ENCODE measurements at places on chromosomes 11 and 22. TPM values are rescaled to one million over a fixed set of nuclear protein-coding genes. Genes with fewer than 3 reads are reported as not detected.

The PDGFD gene
- total RNA-seq: 97.0 TPM

- H3K4me3 ChIP-seq: no peak overlapping the region
- H3K27ac ChIP-seq: no peak overlapping the region
- no peaks in the 10 kb centered on the region for H3K36me3 ChIP-seq
- no peaks in the 10 kb centered on the region for H3K27me3 ChIP-seq
- no peak for DNase-seq
- peaks cover 6% of the 10 kb centered on the region for H3K4me1 ChIP-seq
Observed at GRCh38 chr11:39992551-39992950, 1466.9 kb downstream of the LRRC4C start.

The MIOX gene
- not detected for total RNA-seq

- H3K4me1 ChIP-seq: peaks cover 12% of the 10 kb centered on the region
- no peaks in the 10 kb centered on the region for H3K27me3 ChIP-seq
- H3K27ac ChIP-seq: no peak overlapping the region
- no peak for DNase-seq
- no peak overlapping the region for H3K4me3 ChIP-seq
- H3K36me3 ChIP-seq: peaks cover 9% of the 10 kb centered on the region
Observed at GRCh38 chr22:29641700-29642330, 38.4 kb downstream of the NF2 start.

DNA sequence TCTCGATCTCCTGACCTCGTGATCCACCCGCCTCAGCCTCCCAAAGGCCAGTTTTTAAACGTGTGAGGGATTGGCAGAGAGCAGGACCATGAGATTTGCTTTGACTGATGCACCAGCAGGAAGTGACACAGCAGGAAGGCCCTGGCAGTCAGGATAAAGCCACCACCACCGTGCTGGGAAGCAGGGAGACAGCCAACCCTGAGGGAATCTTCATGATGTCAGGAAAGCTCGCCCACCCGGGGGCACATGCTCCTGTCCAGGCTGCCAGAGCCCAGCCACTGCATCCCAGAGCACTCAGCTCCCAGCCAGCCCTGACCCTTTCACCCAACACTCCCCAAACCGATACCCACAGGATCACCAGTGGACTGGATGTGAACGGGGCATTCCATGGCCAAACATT lies 6.1 kb downstream of the TUBGCP6 start:
- H3K4me1 ChIP-seq: peaks cover 17% of the 10 kb centered on the region
- no peak for DNase-seq

- peaks cover 31% of the 10 kb centered on the region for H3K4me1 ChIP-seq
- no peak overlapping the region for H3K4me3 ChIP-seq
- no peak for DNase-seq
- H3K36me3 ChIP-seq: no peaks in the 10 kb centered on the region
- no peak overlapping the region for H3K27ac ChIP-seq
Observed at GRCh38 chr22:23193196-23193827, 13.0 kb downstream of the BCR start.

The MB gene
- 952 TPM for total RNA-seq

- no peak overlapping the region for H3K4me3 ChIP-seq
- no peak overlapping the region for H3K27ac ChIP-seq
- H3K4me1 ChIP-seq: no peaks in the 10 kb centered on the region
Observed at GRCh38 chr11:23211221-23211620, 350.9 kb upstream of the CCDC179 start.

DNA sequence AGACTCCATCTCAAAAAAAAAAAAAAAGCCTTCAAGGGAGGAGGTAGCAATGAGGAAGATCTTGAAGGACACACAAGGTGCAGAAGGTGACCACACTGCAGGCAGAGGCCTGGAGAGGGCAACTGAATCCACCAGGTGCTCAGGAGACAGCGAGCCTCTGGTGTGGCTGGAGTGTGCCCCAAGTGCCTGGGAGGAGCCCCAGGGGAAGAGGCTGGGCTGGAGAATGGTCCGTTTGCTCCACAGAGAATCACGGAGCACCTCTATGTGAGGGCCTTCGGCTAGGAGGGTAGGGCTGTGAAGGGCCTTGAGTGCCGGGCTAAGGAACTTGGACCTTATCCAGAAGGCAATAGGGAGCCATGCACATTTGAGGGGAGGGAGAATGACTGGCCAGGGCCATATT lies 50.3 kb downstream of the ARRB1 start:
- peak overlapping the region; percentile 32 for H3K27ac ChIP-seq
- DNase-seq: no peak
- H3K27me3 ChIP-seq: no peaks in the 10 kb centered on the region
- H3K36me3 ChIP-seq: no peaks in the 10 kb centered on the region

DNA sequence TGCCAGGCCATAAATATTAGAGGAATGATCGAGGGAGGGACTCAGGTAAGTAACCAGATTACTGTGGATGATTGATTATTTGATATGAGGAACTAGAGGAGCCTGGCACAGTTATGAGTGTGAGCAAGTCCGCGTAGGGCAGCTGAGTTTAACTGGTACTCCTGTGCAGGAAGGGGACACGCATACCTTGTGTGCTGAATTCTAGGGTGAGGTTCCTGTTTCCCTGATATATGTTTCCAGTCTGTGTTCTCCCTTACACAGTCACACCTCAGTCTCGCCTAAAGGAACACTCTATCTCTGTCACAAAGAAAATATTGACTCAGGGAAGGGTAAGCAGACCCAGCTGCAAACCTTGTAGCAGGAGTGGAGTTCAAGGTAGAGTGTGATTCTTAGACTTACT lies 17.4 kb downstream of the SGSM3 start:
- DNase-seq: no peak
- no peaks in the 10 kb centered on the region for H3K27me3 ChIP-seq
- no peaks in the 10 kb centered on the region for H3K4me1 ChIP-seq
- no peak overlapping the region for H3K27ac ChIP-seq
- H3K4me3 ChIP-seq: no peak overlapping the region
- H3K36me3 ChIP-seq: no peaks in the 10 kb centered on the region

The C11orf65 gene
- total RNA-seq: 1.6 TPM

The SYT7 gene
- total RNA-seq: 12.1 TPM

The RIMBP3B gene
- total RNA-seq: 1.9 TPM

GRCh38 chr11:79121351-79121750 lies 319.5 kb downstream of the TENM4 start:
- no peak overlapping the region for H3K4me3 ChIP-seq
- no peaks in the 10 kb centered on the region for H3K27me3 ChIP-seq
- peak overlapping the region; percentile 70 for H3K27ac ChIP-seq
- H3K36me3 ChIP-seq: no peaks in the 10 kb centered on the region
- no peak for DNase-seq

The TREH gene
- total RNA-seq: not detected

DNA sequence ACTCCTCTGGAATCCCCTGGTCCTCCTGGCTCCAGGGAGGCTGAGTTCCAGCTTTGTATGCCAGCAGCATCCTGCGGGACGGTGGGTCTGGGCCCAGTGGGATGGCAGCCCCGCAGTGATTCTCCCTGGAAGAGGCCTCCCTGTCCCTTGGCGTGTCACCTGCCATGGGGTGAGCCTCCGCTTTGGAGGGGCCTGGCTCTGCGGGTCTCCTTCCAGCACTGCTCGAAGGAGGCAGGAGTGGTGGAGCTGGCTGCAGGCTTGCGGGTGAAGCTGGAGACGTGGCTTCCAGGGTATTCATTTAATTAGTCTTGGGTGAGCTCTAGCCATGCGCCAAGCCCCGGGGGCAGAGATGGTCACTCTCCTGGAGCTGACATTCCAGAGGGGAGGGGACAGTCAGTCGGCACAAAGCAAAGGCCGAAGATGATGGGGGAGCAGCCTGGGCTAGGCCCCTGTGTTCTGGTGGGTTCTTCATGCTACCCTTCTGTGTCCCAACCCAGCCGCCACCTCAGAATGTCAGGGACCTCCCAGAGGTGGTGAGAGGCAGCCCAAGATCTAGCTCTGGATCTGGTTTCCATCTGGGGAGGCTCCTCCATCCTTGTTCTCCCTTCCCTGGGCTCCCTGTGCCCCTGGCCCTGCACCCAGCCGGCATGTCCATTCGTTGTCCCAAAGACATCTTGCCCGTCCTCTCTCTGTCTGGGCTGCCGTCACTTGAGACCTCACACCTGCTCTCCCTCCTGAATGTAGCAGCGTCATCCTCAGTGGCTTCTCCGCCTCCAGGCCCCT lies 1332.5 kb downstream of the BRD1 start:
- no peak overlapping the region for H3K4me3 ChIP-seq
- H3K27me3 ChIP-seq: peaks cover 20% of the 10 kb centered on the region
- no peak for DNase-seq
- H3K27ac ChIP-seq: no peak overlapping the region

DNA sequence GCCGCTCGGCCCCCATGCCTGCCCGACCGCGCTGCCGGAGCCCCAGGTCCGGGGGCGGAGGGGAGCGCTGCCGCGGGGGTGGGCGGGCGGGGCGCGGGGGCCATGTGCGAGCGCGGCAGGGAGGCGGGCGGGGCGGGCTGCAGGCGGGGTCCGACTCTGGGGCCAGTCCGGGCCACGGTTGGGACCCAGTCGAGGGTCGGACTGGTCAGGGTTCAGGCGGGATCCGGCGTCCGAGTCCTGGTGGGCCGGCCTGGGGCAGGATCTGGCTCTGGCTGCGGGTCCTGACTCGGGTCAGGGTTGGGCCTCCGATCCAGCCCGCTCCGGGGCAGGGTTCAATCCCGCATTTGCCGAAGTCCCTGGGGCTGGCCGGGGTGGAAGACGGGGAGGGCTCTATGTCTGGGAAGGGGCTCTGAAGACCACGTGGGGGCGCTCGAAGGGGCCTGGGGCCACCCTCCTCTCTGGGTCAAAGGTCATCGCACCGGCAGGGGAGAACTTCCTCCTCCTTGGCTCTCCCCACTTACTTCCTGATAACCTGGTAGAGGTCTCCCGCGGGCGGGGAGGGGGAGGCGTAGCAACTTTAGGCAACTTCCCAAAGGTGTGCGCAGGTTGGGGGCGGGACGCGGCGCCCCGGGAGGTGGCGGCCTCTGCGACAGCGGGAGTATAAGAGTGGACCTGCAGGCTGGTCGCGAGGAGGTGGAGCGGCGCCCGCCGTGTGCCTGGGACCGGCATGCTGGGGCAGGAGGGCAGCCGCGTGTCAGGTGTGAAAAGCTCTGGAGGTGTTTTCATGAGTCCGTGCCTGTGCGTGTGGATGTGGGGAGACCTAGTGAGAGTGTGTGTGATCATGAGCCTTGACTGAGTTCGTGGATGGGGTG lies 603 bp downstream of the ESRRA start:
- H3K27ac ChIP-seq: peak overlapping the region; percentile 88
- H3K27me3 ChIP-seq: peaks cover 11% of the 10 kb centered on the region
- peak overlapping the region; percentile 71 for H3K4me3 ChIP-seq
- H3K4me1 ChIP-seq: peaks cover 11% of the 10 kb centered on the region
- DNase-seq: peak; percentile 42

GRCh38 chr22:44383064-44383575 lies 70.4 kb upstream of the SHISAL1 start:
- no peaks in the 10 kb centered on the region for H3K36me3 ChIP-seq
- no peak for DNase-seq
- no peak overlapping the region for H3K4me3 ChIP-seq
- no peaks in the 10 kb centered on the region for H3K4me1 ChIP-seq
- no peak overlapping the region for H3K27ac ChIP-seq

The BSCL2 gene
- 73.8 TPM for total RNA-seq

The ALDH3B2 gene
- not detected for total RNA-seq

DNA sequence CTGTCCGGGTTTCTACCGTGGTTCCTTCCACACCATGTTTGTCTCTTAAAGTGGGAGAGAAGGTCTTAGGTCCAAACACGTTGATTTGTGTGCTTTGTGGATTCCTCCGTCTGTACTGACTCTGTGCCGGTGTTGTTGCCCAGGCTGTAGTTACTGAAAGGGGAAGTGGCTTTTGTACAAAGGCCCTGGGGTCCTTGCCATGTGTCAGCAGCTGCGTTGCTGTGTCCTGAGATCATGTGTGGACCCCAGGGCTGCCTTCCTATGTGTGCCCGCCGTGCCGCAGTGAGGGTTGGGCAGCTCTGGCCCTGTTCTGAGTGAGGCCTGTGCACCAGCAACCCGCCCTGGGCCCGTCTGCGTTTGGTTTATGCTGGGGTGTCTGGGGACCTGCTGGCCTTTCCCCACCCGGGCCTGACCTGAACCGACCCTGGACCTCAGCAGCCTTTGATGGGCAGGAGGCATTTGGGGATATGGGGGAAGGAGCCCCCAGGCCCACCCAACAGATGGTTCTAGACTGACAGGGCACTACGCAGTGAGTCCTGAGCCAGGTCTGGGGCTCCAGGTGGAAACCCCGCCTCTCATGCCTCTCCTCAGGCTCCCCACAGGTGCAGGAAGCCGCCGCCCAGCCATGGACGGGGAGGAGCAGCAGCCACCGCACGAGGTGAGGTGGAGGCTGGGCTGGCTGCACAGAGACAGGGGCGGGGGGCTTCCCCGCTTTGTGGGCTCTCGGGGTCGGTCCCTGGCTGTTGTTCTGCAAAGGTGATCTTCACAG lies 6.9 kb downstream of the TRABD start:
- peaks cover 29% of the 10 kb centered on the region for H3K4me1 ChIP-seq
- H3K27ac ChIP-seq: no peak overlapping the region
- H3K4me3 ChIP-seq: no peak overlapping the region
- no peaks in the 10 kb centered on the region for H3K27me3 ChIP-seq

Measured in cardiac muscle cell (in vitro differentiated cells and primary cell).